Stimulated activated effector memory CD8-positive, alpha-beta T cell treated with anti-CD3 and anti-CD28 coated beads, Interleukin-12 subunit alpha, Interleukin-12 subunit beta, amount 100 ng/mL, for 72 hours (primary cell): ENCODE measurements at places on chromosomes 6 and 20.

- no peak for DNase-seq
These were observed 19.4 kb downstream of the SDHAF4 start for GRCh38 chr6:70586114-70586513.

DNA sequence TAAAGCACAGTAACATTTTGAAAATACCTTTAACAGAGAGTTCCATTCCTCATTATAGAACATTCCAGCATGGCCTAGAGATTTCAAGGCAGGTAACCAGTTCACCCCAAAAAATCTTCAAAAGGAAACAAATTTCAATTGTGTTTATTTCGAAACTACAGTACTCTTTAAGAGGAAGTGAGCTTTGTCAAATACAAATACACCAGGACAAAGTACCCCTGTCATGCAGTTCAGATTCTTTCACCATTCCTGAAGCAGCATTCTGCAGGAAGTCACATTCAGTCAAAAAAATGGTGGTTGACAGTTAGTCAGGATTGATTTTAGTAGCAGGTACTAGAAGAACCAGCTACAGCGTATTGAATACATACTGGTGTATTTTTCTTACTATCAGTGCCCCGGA, 89.6 kb upstream of the RIN2 start:
- no peak for DNase-seq

DNA sequence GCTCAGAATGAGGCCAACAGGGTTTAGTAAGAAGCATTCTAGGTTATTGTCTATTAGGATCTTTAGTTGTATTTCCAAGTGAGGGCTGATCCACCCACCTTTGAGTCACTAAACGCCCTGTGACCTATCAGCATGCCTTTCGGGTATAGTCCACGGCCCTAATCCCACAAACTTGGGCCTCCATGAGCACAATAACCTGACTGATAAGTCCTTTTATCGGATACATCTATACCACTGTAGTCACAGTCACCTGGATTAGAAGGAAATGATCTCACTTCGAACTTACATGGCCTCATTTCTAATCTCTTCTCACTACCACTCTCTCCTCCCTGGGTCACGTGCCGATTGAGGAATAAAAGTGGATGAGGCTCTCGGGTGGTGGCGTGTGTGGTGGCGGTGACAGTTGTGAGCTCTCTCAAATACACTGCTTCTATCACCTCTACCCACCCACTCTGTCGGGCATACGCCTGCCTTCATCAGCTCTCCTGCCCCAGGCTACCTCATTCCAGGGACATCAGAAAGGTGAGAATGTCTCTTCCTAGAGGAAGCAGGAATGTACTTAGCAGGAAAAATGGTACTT, 65.2 kb downstream of the TRAM2 start:
- no peak for DNase-seq

DNA sequence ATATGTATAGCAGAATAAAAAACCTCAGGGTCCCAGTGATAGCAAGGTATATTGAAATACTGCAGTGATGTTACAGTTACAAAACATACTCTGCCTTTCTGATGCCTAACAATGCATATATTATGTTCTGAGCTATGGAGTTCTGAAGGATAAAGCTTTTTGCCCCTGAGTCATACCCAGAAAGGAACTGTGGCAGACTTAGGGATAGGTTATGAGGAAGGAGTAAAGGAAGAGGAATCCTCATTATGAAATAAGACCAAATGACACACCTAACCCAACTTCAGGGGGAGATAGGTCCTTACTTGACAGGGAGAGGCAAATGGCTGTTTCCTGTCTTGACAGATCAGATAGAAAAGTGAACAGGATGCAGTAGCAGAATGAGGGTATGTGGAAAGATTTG, 940.6 kb upstream of the FLRT3 start:
- DNase-seq: no peak

DNA sequence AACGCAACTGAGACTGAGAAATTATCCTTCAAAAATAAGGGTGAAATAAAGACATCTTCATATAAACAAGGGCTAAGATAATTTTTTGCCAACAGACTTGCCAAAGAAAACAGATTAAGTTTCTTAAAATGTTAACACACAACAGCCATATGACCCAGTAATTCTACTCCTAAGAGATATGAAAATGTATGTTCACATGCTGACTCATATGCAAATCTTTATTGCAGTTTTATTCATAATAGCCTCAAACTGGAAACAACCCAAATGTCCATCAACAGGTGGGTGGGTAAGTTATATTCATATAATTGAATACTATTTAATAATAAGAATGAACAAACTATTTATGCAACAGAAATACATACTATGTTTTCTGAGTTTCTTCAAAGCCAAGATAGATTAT, 140.1 kb downstream of the REV3L start:
- no peak for DNase-seq

DNA sequence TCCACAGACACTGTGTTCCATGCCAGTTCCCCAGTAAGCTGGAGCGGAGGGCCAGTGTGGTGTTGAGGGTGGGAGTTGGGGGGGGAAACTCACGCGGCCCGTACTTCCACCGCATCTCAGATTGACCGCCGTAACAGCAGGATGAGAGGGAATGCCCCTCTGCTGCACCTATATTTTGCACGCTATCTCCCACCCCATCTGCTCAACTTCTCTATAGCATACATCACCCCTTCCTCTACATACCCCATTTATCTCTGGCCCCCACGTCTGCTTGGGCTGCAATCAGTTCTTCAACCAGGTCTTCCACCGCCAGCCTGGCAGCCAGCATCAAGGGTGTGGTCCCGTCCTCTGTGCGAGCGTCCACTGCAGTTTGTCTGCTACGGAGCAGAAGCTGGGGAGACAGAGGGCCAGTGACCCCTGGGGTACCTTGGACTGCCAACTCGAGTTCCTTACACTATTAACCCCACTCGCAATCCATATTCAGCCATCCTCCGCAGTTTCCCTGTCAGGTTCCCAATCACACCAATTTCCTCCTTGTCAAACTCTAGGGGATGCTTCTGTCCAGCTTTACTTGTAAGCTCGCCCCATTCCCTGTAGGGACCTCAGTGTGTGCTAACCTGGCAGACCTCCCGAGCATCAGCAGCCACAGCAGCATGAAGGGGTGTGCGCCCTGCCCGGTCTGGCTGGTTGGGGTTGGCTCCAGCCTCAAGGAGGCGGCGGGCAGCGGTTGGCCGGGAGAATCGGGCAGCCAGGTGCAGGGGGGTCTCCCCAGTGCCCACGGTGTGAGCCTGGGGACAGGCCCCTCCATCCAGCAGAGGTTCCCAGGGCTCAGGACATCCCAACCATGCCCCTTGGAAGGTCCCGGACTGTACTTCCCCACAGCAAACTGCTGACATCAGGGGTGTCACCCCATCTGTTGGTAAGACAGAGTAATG, 4.5 kb upstream of the GPSM3 start:
- DNase-seq: no peak

DNA sequence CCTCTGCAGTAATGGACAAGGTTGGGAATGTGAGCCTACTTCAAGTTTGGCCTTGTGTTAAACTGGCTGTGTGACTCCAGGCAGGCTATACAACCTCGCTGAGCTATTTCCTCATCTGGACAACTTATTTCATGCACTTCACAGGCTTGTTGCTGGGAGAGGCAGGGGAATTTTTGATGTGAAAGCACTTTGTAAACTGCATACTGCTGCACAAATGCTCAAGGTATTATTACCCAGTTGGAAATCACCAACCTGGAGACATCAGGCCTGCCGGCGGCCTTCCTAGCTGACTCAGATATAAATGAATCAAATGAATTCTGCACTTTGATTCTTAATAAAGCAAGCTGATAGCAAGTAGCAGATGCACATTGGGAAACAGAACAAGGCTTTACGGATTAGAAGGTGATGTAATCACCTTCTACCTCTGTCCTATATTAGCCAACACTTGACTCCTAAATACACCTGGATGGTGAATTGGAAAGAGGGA, 10.1 kb downstream of the JARID2 start:
- DNase-seq: no peak

- DNase-seq: no peak
These were observed 145.6 kb upstream of the ESR1 start for GRCh38 chr6:151661928-151662327.

- no peak for DNase-seq
These were observed 56.7 kb upstream of the SAYSD1 start for GRCh38 chr6:39171489-39172376.

DNA sequence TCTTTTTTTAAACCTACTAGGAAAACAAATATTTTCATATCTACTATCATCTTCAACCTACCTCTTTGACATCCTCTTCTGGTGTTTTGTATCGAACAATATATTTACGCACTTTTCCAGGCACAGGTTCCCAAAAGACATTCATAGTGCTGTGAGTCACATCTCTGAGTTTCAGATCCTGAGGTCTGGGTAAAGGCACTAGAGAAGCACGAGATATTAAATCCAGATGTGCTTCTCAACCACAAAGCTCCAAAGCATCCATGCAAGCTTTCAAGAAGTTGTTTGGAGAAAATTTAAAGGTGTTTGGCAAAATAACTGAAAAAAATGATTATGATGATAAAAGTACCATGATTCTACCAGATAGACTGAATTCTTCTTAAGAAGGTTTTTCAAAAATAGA, 62.7 kb downstream of the COL12A1 start:
- DNase-seq: no peak

DNA sequence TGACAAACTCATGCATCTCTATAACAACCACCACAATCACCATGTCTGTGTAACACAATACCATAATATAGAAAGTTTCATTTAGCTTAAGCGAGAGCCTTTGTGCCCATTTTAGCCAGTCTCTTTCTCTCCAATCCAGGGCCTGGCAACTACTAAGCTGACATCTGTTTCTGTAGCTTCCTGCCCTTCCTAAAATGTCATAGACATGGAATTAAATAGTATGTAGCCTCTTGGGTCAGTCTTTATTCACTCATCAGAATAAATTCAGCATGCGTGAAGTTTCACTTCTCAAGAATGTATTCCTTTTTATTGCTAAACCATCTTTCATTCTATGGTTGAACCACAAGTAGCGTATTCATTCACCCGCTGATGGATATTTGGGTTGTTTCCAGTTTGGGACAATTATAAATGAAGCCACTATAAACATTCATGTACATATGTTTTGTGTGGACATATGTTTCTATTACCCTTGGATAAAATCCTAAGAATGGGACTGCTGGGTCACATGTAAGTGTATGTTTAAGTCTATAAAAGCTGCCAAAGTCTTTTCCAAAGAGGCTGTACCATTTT, 1.7 kb upstream of the TREM2 start:
- DNase-seq: no peak

DNA sequence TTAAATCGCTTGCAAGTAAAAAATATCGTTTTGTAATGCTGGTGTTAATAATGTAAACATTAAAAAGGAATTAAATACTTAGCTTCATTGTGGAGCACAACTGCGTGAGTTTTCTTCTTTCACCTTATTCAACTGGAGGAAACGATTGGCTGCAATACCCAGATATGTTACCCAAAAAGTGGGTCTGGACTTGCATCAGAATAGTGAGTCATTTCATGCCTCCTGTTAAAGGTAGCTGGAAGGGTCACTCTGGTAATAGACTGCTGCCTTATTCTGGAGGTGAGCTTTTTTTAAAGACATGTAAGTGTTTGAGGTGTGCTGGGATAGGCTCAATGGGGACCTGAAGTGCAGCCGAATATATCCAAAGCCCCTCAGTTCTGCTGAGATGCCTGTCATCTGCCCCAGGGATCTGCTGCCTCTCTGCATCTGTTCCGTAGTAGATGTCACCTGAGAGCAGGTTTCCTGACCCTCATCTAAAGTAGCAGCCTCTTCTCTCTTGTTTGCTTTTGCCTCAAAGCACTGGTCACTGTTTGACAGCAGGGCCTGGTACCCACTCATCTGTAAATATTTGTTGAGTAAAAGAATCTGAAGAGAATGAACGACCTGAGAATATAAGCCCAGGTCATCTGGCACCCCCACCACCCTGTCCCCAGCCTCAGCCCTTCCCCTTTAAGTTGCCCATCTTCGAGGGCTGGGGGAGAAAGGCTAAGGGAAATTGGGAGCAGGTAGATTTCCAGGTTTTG, 5.6 kb upstream of the UQCC2 start:
- DNase-seq: no peak

GRCh38 chr20:50484271-50484976, 25.8 kb upstream of the PTPN1 start:
- DNase-seq: no peak

DNA sequence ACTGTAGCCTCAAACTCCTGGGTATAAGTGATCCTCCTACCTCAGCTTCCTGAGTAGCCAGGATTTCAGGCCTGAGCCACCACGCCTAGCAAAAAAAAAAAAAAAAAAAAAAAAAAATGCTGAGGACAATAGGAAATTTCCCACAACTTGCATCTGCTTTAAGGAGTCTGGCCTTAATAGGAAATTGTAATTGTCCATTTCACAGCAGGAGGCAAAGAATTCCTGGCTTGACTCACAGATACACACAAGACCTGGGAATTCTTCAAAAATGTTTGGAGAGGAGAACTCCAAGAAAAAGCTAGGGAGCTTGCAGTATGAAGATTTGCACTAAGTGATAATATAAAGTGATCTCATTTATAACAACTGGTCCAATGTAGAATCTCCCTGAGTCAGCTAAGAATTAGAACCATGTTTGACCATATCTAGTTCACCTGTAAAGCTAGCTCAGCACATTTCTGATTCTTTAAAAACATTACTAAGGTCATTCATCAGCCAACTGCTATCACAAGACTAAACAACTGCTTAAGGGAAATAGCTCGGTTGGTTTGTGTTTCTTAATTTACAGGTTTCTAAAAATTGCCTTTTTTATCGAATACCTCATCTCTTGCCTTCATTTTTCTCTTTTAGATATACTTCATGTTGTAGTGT, 80.2 kb upstream of the SLC2A12 start:
- no peak for DNase-seq

GRCh38 chr6:98586163-98586562, 248.2 kb upstream of the POU3F2 start:
- DNase-seq: no peak

- no peak for DNase-seq
These were observed 197.4 kb upstream of the POU3F2 start for GRCh38 chr6:98636941-98637340.

DNA sequence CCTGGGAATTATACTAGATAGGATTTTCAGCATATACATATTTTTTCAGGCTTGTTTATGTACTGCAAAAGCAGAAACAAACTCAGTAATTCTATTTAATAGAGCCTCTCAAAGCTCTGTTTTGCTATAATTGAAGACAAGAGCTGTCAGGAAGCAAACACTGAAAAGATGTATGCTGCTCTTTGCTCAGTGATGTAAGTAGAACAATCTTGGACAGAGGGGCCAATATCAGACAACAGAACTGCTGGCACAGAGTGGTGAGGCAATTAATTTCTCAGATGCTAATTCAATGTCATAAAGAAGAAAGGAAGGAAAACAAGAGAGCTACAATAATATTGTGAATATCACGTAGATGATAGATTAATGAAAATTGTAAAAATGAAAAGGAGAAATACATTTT, 663.3 kb upstream of the ADGRB3 start:
- DNase-seq: no peak

DNA sequence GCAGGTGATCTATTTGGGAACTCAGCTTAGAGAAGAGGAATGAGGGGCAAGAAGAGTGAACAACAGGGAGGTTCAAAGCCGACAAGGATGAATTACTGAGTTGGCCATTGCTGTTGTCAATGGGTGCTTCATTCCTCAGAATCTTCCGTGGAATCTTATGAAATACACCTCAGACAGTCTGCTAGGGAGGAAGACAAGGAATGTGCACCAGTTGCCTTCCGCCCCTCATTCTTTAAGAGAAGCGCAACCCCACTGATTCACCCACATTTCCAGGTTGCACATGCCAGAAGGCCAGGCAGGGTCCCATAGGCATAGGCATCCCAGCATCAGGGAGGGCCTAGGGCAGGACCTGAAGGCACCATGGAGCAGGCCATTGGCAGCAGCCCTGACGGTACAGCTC, 127.5 kb upstream of the TNFAIP3 start:
- DNase-seq: no peak
